ENCODE measurements at places on chromosomes 12 and 14.

DNA sequence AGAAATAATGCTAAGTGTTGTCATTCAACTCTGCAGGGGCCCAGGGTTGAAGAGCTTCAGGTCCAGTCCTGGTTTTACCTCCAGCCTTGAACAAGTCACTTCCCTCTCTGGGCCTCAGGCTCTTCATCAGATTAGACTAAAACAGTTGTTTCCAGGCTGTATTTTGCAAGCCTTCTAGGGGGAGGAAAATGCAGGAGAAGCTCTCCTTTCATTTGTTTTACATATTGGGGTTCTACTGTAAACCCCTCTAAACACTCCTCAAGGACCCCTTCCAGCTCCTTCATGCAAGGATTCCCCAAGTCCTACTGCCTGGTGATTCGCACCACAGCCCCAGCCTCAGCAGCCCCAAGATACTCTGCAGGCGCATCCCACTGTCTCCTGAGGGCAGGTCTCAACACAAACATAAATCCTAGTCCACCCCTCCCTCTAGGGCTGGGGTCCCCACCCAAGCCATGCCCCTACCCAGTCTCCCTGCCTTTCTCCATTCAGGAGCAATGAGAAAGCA, 2.7 kb downstream of the SDR9C7 start:
- DNase-seq = no peak
- H3K27me3 ChIP-seq = no peaks in the 10 kb centered on the region

- no peak overlapping the region for H3K4me3 ChIP-seq
- H3K36me3 ChIP-seq = no peaks in the 10 kb centered on the region
- DNase-seq = no peak
- H3K27ac ChIP-seq = no peak overlapping the region
- no peaks in the 10 kb centered on the region for H3K27me3 ChIP-seq
- H3K4me1 ChIP-seq = peaks cover 8% of the 10 kb centered on the region
These were observed 82.0 kb downstream of the CATSPERB start for GRCh38 chr14:91649930-91650329.

DNA sequence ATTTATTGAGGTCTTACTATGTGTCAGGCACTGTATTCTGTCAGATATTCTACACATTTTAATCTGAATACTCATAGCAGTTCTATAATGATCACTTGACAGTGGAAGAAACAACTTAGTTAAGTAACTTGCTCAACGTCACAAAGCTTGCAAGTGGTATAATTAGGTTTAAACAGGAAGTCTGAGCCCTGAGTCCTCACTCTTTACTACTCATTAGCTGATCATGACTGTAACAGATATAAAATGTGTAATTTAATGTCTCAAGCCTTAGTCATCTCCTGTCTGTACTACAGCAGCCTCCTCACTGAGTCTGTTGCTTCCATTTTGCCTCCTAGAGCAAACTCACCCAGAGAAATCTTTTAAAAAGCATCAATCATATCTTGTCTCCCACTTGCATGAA, 38.9 kb downstream of the PPP4R4 start:
- H3K27me3 ChIP-seq = no peaks in the 10 kb centered on the region
- DNase-seq = no peak

- no peak for DNase-seq
- no peaks in the 10 kb centered on the region for H3K27me3 ChIP-seq
- no peak overlapping the region for H3K27ac ChIP-seq
- no peaks in the 10 kb centered on the region for H3K36me3 ChIP-seq
- H3K4me3 ChIP-seq = no peak overlapping the region
- H3K4me1 ChIP-seq = no peaks in the 10 kb centered on the region
These were observed 113.2 kb downstream of the CAND1 start for GRCh38 chr12:67382241-67382871.

DNA sequence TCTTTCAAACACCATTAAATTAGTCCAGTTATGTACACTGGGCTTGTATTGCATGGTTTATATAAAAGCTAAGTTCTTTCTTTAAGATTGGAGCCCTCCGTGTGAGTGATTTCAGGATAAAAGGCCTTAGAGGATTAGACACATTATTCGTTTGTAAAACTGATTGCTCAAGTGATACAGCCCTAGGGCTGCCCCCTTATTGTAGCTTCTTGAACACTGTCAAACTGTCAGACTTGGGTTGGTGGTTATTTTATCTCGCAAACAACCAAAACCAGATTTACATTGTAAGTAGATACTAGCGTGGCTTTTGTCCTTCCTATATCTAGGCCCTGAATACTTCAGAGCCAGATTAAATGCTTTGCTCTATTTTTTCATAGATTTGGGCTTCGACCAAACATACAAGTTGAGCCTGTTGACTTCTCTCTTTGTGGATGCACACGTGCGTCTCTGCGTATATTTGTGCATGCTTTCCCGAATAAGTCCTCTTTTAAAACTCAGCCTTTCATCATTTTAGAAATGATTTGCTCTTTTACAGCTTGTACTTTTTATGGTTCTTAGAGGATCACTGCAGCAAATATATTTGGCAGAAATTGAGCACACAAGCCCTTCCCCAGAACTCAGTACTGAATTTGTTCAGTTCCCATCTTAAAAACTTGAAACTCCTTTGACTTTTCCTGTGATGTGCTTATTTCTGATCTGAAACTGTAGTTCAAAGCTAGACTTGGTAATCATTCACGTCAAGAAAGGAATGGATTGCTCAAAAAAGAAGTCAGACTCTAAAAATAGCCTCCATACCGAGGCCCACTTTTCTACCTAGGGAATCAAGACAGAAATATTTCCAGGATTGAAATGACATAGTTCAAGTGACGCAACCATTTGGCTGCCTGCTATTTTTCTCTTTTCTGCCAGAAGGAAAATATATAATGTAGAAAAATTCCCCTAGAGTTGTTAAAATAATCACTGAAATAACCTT, 129.5 kb downstream of the ETV6 start:
- no peaks in the 10 kb centered on the region for H3K27me3 ChIP-seq
- no peaks in the 10 kb centered on the region for H3K36me3 ChIP-seq
- H3K27ac ChIP-seq = no peak overlapping the region
- no peak overlapping the region for H3K4me3 ChIP-seq
- H3K4me1 ChIP-seq = no peaks in the 10 kb centered on the region
- no peak for DNase-seq

DNA sequence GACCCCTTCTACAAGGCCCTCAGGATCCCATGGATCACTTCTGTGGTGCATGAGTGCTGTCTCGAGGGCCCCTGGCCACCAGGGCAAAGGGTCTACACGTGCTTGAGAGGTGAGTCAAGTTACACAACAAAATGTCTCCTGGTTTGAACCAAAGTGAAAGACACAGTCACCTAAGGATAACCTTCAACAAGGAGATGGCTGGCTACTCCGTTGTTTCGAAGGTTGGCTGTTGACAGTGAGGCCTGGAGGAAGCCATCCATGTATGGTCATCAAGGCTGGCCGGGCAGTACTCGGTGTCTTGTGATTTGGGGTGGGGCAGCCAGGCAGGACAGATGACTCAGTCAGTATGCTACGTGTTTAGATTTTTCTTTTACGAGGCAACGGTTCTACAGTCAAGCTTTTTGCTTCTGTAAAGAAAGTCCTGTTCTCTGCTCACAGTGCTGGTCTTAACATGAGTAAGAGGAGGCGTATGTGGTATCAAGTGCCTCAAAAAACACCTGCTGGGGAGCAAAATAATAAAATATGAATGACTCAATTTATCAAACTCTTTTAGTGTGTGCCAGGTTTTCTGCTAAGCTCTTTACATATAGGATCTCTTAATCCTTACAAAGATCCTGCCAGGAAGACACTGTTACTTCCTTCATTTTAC, 18.0 kb upstream of the NT5DC3 start:
- H3K36me3 ChIP-seq = no peaks in the 10 kb centered on the region
- H3K27ac ChIP-seq = peak overlapping the region; percentile 77
- DNase-seq = peak; percentile 93
- H3K4me1 ChIP-seq = peaks cover 23% of the 10 kb centered on the region
- H3K4me3 ChIP-seq = no peak overlapping the region
- no peaks in the 10 kb centered on the region for H3K27me3 ChIP-seq

- no peaks in the 10 kb centered on the region for H3K27me3 ChIP-seq
- no peak overlapping the region for H3K4me3 ChIP-seq
- DNase-seq = no peak
- H3K36me3 ChIP-seq = no peaks in the 10 kb centered on the region
- H3K4me1 ChIP-seq = no peaks in the 10 kb centered on the region
These were observed 32.0 kb upstream of the RIMBP2 start for GRCh38 chr12:130747867-130748740.

- DNase-seq = no peak
- peaks cover 15% of the 10 kb centered on the region for H3K27me3 ChIP-seq
- no peak overlapping the region for H3K27ac ChIP-seq
- H3K4me1 ChIP-seq = no peaks in the 10 kb centered on the region
- no peaks in the 10 kb centered on the region for H3K36me3 ChIP-seq
These were observed 448.0 kb upstream of the CCDC196 start for GRCh38 chr14:66038212-66038611.

DNA sequence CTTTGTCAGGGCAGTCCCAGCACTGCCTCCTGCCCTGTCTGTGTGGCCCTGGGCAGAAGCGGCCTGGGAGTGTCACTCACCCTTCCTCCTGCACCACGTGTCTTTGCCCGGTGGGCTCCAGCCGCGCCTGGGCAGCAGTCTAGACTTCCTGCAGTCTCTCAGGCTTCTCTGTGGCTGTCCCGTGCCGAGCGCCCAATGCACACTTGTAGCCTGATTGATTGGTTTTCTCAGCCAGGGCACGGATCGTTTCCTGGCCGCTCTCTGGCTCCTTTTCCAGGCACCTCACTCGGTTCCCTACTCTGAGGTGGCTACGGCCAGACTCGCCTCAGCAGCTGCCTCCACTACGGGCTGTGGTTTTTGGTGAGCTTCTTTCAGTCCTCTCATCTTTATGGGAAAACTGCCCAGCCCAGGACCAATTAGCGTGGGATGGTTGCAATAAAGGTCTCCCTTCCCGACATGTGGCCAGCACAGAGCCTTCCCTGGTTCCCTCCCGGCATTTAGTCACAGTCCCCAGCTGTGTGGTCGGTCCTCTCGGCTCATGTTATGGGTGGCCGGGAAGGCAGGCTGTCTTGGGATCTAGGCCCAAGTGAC, 133.1 kb downstream of the CACNA1C start:
- no peak for DNase-seq
- no peak overlapping the region for H3K4me3 ChIP-seq
- no peaks in the 10 kb centered on the region for H3K36me3 ChIP-seq

- H3K36me3 ChIP-seq = no peaks in the 10 kb centered on the region
- DNase-seq = no peak
- peaks cover 37% of the 10 kb centered on the region for H3K4me1 ChIP-seq
- H3K27me3 ChIP-seq = no peaks in the 10 kb centered on the region
- H3K27ac ChIP-seq = peak overlapping the region; percentile 98
These were observed 204.3 kb downstream of the PPM1H start for GRCh38 chr12:62730649-62731048.

DNA sequence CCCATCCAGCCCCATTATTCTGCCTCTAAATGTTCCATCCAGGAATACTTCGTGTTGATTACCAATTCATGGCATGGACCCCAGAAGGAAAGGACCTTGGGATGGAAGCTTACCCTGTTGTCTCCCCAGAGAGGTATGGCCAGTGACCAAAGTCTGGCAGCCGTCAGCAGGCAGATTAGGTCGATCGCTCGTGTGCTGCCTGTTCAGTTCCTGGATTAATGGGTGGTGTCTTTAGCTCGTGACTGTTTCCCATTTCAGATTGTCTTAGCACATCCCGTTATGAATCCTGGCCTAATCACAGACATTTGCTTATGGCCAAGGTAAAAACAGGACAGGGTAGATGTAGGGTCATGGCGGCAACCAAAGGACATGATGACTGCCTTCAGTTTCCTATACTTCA, 122.9 kb upstream of the NTF3 start:
- no peaks in the 10 kb centered on the region for H3K27me3 ChIP-seq
- no peak for DNase-seq
- no peaks in the 10 kb centered on the region for H3K36me3 ChIP-seq
- H3K4me1 ChIP-seq = no peaks in the 10 kb centered on the region
- no peak overlapping the region for H3K27ac ChIP-seq
- H3K4me3 ChIP-seq = no peak overlapping the region

GRCh38 chr12:54159140-54159539, 29.6 kb downstream of the SMUG1 start:
- H3K4me1 ChIP-seq = no peaks in the 10 kb centered on the region
- H3K36me3 ChIP-seq = no peaks in the 10 kb centered on the region
- H3K27ac ChIP-seq = no peak overlapping the region
- H3K4me3 ChIP-seq = no peak overlapping the region
- no peak for DNase-seq
- H3K27me3 ChIP-seq = no peaks in the 10 kb centered on the region

DNA sequence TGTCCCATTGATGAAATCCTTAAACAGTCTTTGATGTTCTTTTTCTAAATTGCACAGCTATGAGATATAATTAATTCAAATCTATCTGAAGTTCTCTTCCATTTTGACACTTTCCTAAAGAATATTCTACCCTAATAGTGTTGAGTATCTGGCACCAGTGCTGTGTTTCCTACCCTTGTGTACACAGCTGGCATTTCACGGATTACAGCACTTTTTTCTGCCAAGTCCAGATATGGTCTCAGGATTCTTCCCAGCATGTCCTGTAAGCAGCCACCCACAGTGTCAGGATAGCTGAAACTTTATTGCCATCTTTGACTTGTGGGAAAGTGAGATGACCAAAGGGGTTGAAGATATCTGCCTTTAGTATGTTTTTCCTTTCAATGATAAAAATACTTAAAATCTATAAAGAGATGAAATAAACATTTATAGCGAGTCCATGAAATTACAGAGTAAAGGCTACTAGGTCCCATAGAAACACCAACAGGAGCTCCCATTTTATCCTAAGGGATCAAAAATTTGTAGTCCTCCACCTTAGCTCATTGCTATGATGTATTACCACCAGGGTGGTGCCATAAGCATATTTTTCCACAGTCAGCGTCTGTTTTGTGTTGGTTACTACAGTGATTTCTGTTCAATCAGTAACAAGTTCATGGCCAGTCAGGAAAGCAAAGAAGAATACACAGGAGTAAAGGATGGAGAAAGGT, 96.7 kb downstream of the TRHDE start:
- no peaks in the 10 kb centered on the region for H3K4me1 ChIP-seq
- H3K27me3 ChIP-seq = no peaks in the 10 kb centered on the region
- H3K36me3 ChIP-seq = no peaks in the 10 kb centered on the region
- H3K4me3 ChIP-seq = no peak overlapping the region

DNA sequence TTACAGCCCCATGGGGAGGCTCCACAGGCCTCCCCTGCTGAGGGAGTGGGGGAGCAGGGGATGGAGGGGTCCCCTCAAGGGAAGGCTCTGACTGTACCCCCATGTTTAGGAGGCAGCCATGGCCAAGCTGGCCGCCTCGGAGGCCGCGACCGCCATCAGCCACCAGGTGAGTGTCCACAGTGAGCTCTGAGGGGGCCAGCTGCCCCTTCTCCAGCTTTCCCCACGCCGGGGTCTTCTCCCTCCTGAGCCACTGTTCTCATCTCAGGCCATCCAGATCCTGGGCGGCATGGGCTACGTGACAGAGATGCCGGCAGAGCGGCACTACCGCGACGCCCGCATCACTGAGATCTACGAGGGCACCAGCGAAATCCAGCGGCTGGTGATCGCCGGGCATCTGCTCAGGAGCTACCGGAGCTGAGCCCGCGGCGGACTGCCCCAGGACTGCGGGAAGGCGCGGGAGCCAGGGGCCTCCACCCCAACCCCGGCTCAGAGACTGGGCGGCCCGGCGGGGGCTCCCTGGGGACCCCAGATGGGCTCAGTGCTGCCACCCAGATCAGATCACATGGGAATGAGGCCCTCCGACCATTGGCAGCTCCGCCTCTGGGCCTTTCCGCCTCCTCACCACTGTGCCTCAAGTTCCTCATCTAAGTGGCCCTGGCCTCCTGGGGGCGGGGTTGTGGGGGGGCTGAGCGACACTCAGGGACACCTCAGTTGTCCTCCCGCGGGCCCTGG, 13.6 kb downstream of the ACADS start:
- no peak overlapping the region for H3K27ac ChIP-seq
- H3K36me3 ChIP-seq = no peaks in the 10 kb centered on the region
- H3K4me3 ChIP-seq = no peak overlapping the region
- H3K27me3 ChIP-seq = no peaks in the 10 kb centered on the region
